Activated T-cell treated with anti-CD3 and anti-CD28 coated beads for 4 hours (primary cell): ENCODE measurements at places on chromosomes 5 and 9.

GRCh38 chr5:92678640-92679039 is 902.4 kb downstream of the NR2F1-AS1 start:
- DNase-seq = no peak

GRCh38 chr9:78040726-78041125 is 9.1 kb upstream of the GNAQ start:
- no peak for DNase-seq

- DNase-seq = no peak
Observed at GRCh38 chr5:89582768-89583339, 699.9 kb upstream of the MEF2C start.

DNA sequence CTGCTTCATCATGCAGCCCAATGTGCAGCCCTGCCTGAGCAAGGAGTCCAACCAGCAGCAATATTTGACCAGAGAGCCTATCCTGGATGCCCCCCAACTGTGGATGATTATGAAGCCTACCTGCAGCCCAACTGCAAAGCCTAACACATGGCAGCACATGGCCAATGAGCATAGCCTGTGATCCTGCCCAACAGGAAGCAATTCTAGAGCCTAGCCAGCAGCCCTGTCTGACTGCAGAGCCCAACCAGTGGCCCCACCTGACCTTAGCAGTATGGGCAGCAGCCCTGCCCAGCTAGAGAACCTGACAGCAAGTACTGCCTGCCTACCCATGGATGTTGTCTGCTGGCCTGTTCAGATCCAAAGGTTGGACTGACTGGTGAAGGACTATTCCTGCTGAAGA is 97.3 kb upstream of the SH3GL2 start:
- no peak for DNase-seq

DNA sequence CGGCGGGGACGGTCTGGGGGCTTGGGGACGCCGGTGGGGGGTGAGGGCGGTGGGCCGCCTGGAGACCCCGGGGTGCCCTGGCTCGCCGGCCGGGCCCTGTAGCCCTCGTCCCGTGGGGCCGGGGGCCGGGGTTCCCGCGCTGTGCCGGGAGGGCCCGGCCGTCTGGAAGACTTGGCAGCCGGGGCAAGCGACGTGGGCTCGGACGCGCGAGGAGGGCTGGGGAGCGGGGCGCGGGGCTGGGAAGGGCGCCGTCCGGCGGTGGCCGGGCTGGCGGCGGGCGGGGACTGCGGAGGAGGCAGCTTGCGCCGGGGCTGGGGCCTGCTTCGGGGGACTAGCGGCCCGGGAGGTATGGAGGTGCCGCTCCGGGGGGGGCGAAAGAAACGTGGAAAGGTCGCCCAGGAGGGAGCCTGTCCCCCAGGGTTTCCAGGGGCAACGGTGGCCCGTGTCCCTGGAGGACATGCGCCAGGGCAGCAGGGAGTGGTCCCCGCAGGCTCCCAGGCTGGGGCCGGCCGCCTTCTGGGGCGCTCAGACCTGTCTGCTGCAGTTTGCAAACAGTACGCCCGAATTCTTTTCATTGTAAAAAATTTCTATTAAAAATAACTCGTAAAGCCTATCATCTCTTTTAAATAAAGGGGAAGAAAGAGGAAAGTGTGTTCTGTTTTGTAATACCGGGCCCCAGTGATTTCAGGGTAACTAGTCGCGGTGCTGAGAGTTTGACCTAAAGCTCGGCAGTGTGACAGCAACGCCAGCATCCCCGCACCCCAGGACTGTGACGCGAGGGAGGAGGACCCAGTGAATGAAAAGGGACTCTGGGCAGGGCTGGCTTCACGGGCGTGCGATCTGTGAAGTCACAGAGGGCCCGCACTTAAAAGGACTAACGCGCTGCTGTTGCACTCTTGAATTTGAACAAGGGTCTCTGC is 752 bp upstream of the ANKH start:
- DNase-seq = peak; percentile 31

- no peak for DNase-seq
Observed at GRCh38 chr9:86800681-86801080, 146.6 kb downstream of the GAS1 start.

GRCh38 chr5:32163785-32164184 is 10.3 kb downstream of the GOLPH3 start:
- DNase-seq = no peak

DNA sequence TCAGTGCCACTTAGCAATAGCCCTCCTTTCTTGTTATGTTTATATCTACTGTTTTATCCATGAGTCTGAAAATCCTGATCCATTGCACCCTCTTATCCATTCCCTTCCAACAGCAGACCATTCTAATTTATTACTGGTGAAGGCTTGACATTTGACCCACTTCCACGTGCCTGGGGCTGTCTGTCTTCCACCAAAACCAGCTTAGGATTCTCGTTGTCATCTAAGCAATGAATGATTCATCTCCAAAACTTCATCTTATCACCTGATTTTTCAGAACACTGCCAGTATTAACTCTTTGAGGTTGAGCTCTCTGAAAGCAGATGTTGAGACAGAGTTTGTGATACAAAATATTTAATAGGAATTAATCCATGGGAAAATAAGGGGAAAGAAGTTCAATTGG is 277.8 kb upstream of the FBXL7 start:
- no peak for DNase-seq

DNA sequence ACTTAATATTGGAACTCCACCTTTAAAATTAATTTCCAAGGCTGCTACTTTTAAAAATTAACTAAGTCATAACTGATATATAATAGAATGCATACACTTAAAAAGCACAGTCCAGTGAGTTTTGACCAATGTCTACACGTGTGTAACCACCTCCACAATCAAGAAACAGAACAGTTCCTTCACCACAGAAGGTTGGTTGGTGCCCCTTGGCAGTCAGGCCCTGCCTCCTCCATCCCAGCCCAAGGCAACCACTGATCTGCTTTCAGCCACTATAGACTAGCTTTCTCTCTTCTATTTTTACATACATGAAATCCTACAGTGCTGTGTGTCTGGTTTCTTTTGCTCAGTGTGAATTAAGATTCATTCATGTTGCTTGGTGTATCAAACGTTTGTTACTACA is 215.2 kb downstream of the CRB2 start:
- DNase-seq = no peak

DNA sequence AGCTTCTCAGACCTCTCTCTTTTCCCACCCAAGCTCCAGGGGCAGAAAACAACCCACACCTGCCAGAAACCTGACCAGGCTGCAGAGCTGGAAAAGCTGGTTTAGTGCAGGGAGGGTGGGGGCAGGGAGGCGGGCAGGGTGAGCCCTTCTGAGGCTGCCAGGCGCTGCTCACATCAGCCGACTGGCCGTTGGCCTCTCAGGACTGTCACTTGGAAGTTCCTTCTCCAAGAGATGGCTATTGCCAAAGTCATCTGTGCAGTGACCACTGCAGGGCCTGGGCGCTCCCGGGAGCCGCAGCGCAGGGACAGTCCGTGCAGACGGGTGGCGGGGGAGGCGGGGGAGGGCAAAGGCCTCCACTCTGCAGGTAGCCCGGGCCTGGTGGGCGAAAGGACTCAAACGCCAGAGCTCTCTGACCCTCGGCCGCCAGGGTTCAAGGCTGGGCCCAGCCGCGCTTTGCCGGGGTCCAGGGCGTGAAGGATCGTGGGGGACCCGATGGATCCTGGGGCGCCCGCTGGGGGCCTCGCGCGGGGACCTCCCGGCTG is 205.0 kb upstream of the IER5L start:
- no peak for DNase-seq

- DNase-seq = no peak
Observed at GRCh38 chr5:139062910-139063663, 135.1 kb downstream of the SIL1 start.

GRCh38 chr9:76267284-76267652 is 127.0 kb downstream of the RFK start:
- DNase-seq = no peak

DNA sequence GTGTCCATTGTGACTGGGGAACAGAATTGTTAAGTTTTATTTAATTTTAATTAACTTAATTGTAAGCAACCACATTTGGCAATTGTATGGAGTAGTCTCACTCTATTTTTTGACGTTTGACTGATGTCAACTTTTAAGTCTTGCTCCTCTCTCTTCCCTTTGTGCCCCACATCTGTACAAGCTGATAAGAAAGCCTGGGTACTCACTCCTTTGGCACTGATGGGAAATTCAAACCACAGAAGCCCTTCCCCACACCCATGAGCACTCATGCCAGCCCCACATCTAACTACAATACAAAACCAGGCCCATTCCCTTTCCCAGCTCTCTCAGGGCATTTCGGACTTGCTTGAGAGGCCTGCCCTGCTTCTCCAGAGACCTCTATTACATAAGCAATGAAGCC is 451.5 kb upstream of the KIF2A start:
- no peak for DNase-seq

DNA sequence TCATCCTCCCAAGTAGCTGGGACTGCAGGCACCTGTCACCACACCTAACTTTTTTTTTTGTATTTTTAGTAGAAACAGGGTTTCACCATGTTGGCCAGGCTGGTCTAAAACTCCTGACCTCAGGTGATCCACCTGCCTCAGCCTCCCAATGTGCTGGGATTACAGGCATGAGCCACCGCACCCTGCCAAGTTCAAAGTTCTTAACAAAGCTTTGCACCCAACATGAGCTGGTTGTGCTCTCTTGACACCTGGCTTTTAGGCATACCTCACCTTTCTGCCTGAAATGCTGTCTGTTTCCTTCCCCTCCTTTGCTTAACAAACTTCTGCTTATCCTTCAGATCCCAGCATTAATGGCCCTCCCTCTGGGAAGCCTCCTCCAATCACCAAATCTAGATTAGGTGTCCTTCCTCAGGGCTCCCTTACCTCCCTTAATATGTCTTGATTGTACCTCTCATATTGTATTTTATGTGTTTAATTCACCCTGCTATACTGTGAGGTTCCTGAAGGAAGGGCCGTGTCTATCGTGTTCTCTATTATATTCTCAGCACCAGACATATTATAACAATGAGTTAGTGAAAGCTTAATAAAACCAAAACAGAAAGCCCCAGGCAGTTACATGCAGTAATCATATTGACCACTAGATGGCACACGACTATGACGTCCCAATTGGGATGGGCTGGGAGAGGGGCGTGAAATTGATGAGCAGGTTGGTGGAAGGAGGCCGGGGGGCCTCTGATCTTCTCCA is 62.9 kb upstream of the PPARGC1B start:
- DNase-seq = no peak

GRCh38 chr9:13787234-13787833 is 507.8 kb upstream of the MPDZ start:
- DNase-seq = no peak

- no peak for DNase-seq
Observed at GRCh38 chr5:159095866-159096242, 3.9 kb downstream of the EBF1 start.

- no peak for DNase-seq
Observed at GRCh38 chr9:77810047-77810446, 161.9 kb upstream of the GNA14 start.

GRCh38 chr5:112921026-112921832 is 798 bp downstream of the REEP5 start:
- DNase-seq = peak; percentile 36

DNA sequence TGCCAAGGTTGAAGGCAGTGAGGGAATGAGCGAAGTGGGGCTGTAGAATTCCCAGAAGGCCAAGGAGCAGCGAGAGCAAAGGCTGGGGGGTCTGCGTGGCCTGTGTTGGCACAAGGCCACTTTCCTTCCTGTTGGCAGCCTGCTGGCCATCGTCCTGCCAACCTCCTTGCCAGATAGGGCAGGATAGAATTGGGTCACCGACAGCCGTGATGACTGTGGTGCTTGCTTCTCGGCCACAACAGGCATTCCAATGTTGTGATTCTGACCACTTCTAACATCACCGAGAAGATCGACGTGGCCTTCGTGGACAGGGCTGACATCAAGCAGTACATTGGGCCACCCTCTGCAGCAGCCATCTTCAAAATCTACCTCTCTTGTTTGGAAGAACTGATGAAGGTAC is 18.9 kb downstream of the TRIP13 start:
- no peak for DNase-seq

GRCh38 chr9:128098297-128099230 is 29.0 kb downstream of the PTGES2 start:
- DNase-seq = peak; percentile 51

GRCh38 chr5:181241393-181241975 is 2.2 kb downstream of the RACK1 start:
- no peak for DNase-seq

DNA sequence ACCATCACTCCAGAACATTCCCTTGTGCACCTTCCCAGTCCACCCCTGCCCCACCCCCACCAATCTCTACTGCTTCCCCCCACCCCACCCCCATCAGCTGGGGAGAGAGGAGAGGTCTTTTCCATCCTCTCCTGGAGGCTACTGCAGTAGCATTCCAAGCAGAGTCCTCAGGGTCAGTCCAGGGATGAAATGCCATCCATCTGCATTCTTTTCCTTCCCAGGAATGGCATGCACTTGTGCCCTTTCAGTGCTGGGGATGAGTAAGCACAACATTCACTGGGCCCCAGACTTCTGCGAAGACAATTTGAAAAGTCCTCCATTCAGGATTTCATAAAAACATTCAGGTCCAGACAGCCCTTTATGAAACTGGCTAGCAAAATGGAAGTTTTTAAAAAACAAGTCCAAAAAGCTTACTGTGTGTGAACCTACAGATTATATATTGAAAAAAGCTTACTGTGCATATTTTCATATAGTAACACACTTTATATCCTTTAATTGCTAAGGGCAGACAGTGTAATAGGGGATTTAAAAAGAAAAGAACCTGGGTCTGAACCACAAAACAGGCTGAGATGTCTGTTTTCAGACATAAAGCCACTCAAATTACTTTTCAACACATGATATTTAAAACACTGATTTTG is 50.0 kb upstream of the GOLPH3 start:
- DNase-seq = no peak

DNA sequence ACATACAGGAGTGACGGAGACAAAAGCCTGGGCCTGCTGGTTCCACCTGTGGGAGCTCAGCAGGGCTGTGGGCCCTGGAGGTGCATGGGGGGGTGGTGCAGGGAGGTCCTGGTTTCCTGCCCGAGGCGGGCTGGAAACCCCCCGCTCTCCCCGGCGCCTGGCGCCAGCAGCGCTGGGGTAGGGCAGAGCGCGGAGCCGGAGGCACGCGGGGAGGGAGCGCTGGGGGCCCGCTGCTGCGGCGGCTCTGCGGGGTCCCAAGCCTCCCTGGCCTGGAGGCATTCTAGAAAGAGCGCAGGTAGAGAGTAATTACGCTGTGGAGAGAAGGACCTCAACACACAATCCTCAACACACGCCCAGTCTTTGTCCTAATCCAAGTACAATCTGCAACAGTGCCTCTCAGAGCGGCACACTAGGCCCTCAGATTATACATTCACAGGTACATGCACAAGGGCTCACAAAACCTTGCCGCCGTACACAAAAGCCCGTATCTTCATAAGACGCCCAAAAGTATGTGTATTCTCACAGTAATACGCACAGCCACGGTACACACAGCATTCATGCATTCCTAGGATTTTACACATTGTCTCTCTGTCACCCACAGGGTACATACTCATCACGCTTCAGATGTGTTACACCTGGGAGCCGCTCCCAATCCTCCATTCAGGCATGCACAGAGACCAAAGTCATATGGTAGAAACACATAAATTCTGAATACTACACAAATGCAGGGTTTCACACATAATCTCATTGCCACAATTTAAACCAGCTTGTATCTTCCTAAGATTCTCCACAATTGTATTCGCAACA is 2.1 kb upstream of the HAND1 start:
- DNase-seq = no peak
